Posterior vena cava (tissue), 2 donors: ENCODE measurements at places on chromosomes 7 and 10. TPM values are rescaled to one million over a fixed set of nuclear protein-coding genes. Genes with fewer than 3 reads are reported as not detected.

The ASAH2 gene
- total RNA-seq, result 2.6 TPM

GRCh38 chr10:22825841-22826240 is 102.0 kb upstream of the ARMC3 start:
- no peak for DNase-seq

DNA sequence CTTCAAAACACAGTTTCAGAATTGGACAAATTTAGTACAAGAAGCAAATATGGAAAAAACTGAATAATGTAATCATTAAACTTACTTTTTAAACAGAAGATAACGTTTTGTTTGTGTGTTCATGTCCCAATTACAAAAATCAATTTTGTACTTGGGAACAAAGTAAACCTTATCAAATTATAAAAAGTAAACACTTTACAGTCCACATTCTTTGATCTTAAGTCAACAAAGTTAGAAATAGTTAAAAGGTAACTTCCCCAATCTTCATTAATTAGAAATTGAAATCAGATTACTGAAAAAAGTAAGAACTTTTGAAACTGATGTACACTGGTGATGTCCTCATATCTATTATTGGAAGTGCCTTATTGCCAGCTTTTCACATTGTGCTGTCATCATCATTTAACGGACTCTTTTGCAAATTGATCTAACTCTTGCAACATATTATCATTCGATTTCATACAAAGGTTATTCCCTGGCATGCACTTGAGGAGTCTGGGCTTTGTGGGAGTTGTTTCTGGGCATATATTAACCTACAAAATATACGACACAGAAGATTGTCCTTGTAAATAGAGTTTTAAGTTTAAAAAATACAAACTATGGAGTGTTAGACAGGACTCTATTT is 15.1 kb upstream of the CYP2E1 start:
- no peak for DNase-seq

DNA sequence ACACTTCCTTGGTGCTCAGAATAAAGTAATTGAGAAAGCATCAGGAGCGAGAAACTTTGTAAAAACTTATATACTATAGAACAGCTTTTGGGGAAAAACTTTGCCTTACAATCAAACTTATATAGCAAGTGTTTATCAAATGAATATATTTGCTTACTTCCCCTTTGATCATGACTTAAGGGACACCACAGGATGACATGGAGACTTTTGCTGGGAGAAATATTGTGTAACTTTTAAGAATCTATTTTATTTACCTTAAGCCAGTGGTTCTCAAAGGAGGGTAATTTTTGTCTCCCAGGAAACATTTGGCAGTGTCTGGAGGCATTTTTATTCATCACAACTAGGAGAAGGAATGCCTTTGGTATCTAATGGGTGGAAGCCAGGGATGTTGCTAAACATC is 173.8 kb upstream of the HABP2 start:
- no peak for DNase-seq

DNA sequence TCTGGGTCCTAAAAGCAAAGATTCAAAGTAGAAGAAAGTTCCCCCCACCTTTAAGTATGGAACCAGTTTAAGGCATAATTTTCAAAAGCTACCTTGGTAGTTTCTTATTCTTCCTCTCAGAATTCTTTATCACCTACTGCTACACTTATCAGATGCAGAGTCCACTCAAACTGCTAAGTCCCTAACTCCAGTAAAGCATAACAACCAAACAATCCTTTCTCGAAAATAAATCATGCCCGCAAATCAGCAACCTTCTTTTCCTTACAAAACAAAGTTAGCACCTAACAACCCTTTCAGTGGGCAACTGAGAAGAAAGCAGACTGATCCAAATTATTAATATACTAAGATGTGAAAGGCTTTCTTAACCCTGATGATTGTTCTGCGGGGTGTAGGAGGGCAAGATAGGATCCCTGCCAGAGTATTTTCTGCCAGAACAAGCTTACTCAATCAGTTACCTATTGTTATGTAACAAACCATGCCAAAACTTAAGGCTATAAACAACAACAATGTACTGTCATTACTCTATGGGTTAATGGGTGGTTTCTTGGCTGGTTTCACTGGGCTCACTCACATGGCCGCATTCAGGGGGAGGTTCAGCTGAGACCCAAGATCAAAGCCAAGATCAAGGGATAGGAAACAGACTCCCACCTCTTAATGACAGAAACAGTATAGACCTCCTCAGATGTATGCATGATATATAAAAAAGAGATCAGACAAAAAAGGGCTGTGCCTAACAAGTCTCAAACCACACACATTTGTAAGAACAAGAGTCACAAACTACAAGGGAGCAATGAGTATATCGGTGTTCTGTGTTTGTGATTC is 42.0 kb downstream of the CCDC6 start:
- DNase-seq, result no peak

- no peak for DNase-seq
Measured at GRCh38 chr7:47374538-47374937, 207.4 kb downstream of the TNS3 start.

- DNase-seq, result peak; percentile 51
Measured at GRCh38 chr7:155830961-155831806, 18.9 kb upstream of the SHH start.

The GDF2 gene
- total RNA-seq, result not detected

GRCh38 chr10:129272866-129273650 is 194.0 kb upstream of the MGMT start:
- DNase-seq, result no peak

GRCh38 chr10:109647627-109648026 is 275.7 kb downstream of the XPNPEP1 start:
- DNase-seq, result no peak

DNA sequence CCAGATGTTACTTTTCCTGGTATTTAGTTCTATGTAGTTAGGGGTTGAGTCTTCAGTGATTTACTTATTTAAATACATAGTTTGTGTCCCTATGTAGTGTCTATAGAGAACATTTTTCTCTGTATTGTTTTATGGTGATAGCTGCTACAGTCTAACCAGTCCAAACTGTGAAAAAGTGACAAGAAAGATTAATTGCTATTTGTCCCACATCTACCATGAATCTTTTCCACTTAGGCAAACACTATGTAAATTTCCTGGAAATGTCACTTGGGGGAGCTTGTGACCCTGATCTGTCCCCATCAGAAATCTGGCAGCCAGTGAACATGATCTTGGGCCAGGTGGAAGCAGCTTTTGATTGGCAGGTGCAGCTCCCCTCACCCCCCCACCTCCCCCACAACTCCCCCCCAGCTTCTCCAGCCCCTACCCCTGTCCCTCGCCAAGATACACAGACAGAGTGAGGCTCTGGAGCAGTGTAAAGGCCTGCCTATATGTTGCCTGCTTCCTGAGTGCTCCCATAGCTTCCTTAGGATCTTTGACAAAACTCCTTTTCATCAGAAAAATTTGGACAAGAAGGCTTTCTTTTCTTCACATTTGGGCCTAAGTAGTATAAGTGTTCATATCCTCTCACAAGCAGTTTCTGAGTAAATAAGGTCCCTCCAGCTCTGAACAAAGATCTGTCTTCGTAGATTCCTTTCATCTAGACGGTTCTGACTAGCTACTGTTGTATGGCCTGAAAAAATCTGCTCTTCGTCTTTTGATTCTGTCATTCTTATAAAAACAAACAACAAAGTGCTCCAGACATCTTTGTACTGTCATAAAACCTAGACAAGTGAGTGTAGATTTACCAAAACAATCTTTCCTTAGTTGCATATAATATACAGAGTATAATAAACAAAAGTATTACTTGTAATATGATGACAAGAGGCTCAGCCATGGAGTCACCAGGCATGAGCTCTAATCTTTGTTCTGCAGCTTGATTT is 31.5 kb upstream of the SLC13A1 start:
- DNase-seq, result no peak
